ENCODE measurements at places on chromosomes 1 and 21.

DNA sequence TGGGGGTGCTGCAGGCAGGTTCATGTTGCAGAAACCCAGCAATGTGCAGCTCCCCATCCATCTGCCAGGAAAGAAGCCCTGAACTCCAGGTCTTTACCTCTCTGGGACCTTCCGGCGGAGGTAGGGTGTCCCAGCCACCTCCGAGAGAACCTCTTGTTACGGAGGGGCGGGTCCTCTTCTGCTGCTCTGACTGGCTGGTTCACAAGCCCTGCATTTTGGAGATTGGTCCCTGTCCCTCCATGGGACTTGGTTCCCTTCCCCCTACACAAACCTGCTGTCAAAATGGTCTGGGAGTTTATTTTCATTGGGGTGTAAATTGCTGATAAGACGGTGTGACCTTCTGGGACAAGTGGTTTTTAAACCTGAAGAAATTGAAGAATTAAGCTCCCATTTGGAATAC, 8.0 kb upstream of the CELSR2 start:
- no peak for DNase-seq

DNA sequence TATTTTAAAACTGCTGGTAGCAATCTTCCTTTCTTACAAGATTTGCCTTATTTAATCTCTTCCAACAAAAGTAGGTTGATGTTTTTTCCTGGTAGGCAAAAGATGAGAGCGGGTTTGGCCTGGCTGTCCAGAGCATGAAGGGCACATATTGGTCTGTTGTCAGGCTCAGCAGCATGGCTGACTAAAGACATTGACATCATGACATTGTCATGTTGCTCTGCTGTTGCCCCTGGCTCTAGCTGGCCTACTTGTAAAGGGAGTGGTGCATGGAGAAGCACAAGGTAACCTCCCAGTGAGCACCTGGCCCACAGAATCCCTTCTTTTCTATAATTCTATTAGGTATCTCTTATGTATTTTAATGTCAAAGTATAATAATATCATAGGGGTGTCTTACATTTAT, 23.6 kb downstream of the GNPAT start:
- DNase-seq: no peak

DNA sequence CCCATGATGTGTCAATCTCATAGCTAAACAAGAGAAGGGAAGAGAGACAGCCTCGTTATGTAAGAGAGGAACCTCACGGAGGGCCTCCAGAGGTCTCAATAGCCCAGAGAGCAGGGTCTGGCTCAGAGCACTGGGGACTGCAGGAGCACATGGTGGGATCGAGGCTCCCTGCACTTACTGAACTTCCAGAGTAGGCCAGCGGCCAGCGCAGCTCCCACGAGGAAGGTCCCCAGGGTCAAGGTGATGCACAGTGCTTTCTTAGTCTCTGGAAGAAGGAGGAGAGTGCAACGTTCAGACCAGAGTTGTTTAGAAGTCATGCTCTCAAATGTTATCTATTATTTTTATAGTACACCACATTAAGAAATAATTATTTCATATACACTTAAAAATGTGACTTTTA, 18.6 kb downstream of the TMPRSS2 start:
- no peak for DNase-seq

DNA sequence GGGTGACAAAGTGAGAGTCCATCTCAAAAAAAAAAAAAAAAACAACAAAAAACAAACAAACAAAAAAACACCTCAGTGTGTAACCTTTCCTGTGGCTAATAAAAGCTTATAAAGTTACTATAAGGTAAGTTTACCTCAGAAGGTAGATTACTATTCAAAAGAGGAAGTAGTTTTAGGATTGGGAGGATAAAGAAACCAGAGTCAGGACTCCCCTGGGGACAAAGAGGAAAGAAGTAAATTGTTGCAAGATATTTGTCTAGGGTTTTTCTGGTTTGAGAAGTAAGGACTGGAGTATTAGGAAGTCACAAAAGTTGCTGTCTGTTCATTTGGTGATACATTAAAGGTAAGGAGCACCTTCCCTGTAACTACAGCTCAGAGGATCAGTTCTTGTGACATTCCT, 23.8 kb upstream of the CENPF start:
- no peak for DNase-seq

DNA sequence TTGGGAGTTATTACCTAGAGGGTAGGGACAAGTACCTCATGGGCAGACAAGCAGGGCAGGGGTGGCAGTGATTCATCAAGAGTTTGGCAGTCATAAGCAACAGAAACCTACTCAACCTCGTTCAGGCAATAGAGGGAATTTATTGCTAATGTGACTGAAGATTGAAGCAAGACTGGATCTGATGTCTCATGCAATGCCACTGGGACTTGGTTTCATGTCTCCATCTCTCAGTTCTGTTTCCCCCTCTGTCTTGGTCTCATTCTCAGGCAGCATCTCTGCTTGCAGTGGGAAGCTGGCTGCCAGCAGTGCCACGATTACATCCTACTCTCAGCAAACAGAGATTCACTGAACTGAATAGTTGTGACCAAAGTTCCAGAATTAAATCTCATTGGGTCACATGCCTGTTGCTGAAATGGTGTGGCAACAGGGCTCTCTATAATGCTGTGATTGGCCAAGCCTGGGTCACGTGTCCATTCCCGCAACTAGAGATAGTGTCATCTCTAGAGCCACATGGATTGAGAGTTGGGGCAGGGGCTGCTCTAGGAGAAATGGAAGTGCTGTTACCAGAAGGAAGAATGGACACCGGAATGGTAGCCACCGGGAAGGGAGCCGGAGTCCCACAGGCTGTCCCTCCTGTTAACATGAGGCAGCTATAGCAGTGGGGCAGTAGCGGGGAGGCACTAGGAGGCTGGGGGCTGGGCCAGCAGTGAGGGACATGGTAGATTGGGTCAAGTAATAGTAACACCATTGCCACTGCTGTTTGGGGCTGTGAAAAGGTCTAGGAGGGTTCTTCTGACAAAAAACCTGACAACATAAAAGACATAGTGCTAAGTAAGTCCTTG, 3.9 kb upstream of the CDC42 start:
- no peak for DNase-seq

DNA sequence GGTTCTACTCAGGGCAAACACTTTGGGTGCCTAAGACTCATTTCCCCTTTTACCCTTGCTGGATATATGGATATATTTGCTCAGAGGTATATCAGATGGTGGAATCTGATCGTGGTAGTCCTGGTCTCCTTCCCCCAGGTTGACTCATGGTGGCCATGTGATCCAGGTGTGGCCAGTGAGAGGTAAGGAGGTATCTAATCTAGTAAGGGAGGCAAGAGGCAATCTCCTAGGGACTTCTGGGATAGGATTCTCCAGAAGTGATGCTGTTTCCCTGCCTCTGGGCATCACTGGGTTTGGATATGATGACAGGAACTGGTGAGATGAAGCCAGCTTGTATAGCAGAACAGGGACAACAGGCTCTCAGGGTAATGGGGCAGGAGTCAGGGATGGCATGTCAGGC, 8.5 kb upstream of the DENND2D start:
- no peak for DNase-seq

DNA sequence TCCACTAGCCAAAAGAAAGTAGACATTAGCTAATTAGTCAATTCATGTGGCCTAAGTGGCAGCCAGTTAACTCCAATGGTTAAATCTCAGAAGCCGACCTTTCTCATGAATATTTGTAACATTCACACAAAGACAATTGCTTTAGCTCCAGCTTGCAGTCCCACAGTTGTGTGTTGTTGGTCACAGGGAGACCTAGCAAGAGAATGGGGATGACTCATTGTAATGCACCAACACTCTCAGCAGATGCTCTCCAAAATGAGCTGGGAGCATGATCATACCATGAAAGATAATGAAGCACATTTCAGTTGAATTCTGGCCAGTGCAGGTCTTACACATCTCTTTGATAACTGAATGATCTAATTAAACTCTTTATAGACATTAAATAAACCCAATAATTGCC, 160.4 kb downstream of the HLX start:
- no peak for DNase-seq

- DNase-seq: no peak
Observed at GRCh38 chr1:183756326-183756725, 48.6 kb upstream of the RGL1 start.

DNA sequence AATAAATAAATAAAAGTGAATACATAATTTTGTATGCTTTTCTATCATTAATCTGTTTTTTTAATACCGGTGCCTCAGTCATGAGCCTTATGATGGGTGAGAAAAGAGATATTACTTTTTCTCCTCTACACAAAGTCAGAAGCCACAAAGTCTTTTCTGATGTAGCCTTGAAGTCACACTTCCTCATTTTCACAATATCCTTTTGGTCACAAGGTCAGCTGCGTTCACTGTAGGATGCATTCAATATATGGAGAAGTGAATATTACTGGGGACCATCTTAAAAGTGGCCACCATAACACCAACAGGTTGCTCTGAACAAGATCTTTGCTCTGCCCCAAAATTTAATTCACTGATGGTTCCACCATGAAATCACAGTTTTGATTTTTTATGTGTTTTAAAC, 83.3 kb upstream of the TNR start:
- no peak for DNase-seq

- no peak for DNase-seq
Observed at GRCh38 chr1:73781251-73781650, 416.7 kb downstream of the LRRIQ3 start.

- no peak for DNase-seq
Observed at GRCh38 chr1:192256674-192257334, 60.0 kb upstream of the RGS21 start.

- DNase-seq: no peak
Observed at GRCh38 chr1:228650141-228650540, 85.1 kb upstream of the RHOU start.

GRCh38 chr1:212561501-212561931, 47.0 kb upstream of the ATF3 start:
- no peak for DNase-seq

DNA sequence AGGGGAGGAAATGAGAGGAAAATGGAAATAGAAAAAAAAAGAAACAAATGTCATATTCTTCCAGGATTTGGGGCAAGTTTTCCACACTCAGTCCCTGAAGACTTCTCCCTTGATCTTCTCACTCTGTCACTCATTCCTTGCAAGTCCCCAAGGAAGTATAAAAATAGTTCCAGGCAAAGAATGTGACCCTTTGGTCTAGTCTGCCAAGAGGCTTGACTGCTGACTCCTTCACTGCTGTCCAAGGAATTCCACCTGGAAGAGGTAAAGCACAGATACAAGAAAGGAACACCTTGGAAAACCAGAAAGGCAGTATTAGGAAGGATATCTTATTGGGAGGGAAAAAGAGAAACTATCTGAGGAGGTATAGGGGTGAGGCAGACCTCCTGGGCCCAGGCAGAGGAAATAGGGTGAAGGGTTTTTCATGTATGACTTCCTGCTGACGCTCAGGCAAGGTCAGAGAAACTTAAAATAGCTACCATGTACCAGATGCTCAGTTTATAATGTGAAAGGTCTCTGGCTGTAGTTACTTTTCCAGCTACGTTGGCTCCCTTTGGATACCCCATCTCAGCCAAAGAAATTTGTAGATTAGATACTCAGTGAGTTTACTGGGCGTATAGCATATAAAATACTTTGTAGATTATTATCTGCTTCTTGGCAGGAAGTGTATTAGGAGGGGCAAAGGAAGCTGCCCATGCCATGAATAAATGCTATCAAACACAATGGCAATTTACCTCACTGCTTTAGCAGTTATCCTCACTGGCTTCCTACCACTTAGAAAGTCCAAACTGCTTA, 2.0 kb upstream of the GJA5 start:
- no peak for DNase-seq

Data from heart right ventricle (tissue), 16 donors.